Activated T-helper 17 cell treated with anti-CD3 and anti-CD28 coated beads, Interleukin-2, amount 50 U/mL, for 72 hours (primary cell): ENCODE measurements at places on chromosomes 11 and 22. TPM values are rescaled to one million over a fixed set of nuclear protein-coding genes. Genes with fewer than 3 reads are reported as not detected.

GRCh38 chr11:62018981-62019664, 51.7 kb upstream of the FTH1 start:
- ATAC-seq: no peak

The ANO1 gene
- 0.09 TPM for total RNA-seq

The CBLIF gene
- not detected for total RNA-seq

The AP5B1 gene
- total RNA-seq: 17.2 TPM

The PKP3 gene
- not detected for total RNA-seq

The TTLL12 gene
- total RNA-seq: 53.5 TPM

The ANGPTL5 gene
- total RNA-seq: not detected

The LSP1 gene
- total RNA-seq: 328 TPM

The C2CD3 gene
- 37.9 TPM for total RNA-seq
